ENCODE measurements at places on chromosomes 13 and 19.
A peak's percentile ranks its signal among the peaks of the same experiment; 100 is the strongest.

DNA sequence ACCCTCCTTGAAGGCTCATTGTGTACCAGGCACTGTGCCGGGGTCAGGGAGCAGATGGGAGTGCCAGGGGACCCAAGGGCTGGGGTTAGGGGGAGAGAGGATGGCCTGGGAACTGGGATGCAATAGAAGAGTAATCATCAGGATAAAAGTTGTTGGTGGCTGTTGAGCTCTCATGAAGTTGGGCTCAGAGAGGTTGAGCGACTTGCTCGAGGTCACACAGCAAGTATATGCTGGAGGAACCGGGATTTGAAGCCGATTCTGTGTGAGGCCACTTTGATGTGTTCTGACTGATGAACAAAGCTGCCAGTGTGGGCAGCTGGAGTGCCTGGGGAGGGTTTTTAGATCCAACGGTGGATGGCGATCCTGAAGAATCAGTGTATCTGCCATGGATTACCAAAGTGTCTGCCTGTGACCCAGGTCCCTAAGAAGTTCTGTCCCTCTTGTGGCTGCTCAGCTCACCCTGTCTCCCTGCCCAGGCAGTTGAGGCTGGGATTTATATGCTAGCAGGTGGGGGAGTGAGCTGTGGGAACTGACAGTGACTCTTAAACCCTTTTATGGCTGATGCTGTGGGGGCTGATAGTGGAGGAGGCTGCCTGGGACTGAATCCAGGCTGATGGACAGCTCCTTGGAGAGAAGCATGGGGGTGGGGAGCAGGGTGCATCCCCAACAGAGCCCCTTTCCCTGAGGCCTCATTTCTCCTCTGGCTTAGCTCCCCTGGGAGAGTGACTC is 8.3 kb downstream of the ARHGEF18 start:
- DNase-seq = no peak

DNA sequence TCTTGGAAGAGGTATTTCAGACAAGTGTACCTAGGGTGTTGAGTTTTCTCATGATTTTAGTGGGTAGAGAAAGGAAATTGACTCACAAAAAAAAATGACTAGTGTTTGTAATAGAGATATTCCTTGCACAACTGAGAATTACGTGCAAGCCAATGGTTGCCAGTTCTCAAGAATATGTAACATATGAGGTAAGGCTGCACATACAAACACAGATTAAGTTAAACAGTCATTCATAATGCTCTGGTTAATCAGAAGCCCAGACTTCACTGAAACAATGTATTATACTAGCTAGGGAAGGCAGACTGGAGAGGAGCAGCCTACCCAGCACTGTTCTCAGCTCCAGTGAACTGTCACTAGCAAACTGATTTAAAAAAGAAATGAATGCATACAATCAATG is 418.3 kb downstream of the DIAPH3 start:
- no peak for DNase-seq

GRCh38 chr13:25630329-25630900 is 258.6 kb downstream of the ATP8A2 start:
- DNase-seq = no peak

- DNase-seq = peak; percentile 51
Observed at GRCh38 chr19:12647490-12648071, 19.0 kb downstream of the MAN2B1 start.

DNA sequence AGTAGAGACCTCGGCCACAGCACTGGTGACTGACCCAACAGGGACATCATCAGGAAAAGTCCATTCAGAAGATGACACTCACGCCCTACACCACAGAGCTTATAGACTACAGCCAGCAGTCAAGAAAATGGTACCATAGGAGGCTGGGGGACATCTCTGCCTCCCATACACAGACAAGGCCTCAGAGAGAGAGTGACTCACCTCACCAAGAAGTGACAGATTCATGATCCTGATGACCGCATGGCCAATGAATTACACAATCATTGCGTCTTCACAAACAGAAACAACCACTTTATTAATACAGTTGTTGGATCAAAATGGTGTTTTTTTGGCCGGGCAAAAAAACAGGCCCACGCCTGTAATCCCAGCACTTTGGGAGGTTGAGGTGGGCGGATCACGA is 260.8 kb upstream of the TSHZ3 start:
- no peak for DNase-seq

DNA sequence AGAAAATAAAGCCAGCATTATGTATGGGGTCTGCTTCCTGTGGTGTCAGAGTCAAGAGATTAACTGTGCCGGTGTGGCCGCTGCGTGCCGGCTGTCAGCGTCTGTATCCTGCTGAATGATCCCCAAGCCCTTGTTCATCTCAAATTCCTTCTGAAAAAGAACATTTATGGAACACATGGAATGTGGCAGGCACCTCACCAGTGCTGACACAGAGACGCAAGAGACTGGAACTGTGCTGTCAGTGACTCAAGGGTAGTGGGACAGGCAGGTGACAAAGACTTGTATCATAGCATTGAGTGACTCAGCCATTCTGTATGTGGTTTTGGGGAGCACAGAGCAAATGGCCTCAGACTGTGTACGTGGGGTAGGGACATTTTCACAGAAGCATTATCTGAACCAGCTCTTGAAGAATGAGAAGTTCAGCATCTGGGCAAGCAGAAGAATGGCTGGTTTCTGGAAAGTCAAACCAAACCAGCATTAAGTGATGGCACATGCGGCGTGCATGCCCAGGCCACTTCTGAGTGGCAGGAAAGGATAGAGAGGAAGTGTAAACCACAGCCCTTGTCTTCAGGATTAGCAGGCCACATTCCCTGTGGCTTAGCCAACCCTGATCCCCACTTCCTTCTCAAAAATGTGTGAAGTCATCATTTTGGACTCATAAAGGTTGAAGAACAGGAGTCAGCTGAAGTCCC is 54.0 kb upstream of the IRS2 start:
- DNase-seq = peak; percentile 53

- DNase-seq = no peak
Observed at GRCh38 chr19:39372047-39372802, 18.7 kb downstream of the PAF1 start.

- DNase-seq = no peak
Observed at GRCh38 chr13:39394796-39395678, 208.0 kb downstream of the LHFPL6 start.

- DNase-seq = no peak
Observed at GRCh38 chr13:103859952-103860351, 793.7 kb upstream of the SLC10A2 start.

- DNase-seq = no peak
Observed at GRCh38 chr13:53143757-53144339, 115.2 kb downstream of the OLFM4 start.

DNA sequence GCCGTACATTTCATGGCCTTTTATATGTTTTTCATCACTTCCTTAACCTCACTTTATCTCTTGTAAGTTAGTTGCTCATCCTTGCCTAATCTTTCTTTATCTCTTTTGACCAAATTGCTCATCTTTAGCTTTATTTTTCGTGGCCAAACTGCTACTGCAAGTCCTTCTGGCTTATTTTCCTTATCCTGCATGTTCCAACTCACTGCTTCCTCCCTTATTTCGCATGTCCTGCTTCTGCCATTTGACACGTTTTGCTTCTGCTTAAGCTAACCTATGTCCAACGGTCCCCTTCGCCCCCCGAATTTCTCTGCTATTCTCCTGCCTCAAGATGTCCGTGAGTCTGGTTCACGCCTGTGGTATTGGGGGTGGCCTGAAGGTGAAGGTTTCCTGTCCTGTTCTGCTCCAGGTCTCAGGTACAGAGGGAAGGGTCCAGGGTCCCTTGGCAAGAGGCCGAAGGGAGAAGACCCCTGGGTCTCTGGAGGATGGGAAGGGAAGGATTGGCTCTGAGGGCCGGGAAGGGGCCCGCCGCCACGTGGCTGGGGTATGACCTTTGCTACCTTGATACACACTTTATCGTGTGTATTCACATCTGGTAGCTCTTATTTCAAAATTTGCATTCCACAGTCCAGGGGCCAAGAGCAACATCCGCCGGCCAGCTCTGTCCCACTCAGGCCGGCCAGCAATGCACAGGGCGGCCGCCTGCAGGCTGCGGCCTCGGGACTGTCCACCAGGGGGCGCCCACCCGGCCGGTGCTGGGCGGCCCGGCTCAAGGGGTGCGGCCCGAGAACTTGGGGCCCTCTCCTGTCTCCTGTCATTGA is 2.9 kb upstream of the C19orf85 start:
- peak; percentile 73 for DNase-seq

DNA sequence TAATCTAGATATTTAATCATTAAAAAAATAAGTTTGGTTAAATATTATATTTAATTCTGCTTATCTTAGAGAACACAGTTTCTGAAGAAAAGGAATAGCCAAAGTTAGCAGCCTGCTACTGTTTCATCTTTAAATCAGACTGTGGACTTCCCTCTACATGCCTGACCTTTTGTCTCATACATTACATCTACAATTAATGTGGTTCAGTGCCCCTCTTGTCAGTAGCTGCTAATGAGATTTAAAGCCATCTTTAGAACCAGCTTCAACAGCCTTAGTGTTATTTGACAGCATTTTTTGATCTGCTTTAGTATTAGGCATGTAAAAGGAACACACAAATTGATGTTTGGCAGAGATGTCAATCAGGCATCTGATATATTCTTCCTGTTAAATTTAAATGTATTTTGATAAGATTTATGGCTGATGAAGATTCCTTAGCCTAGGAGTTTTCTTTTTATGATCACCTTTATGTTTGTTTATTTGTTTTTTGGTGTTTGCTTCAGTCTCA is 1925.8 kb upstream of the PRR20A start:
- no peak for DNase-seq

DNA sequence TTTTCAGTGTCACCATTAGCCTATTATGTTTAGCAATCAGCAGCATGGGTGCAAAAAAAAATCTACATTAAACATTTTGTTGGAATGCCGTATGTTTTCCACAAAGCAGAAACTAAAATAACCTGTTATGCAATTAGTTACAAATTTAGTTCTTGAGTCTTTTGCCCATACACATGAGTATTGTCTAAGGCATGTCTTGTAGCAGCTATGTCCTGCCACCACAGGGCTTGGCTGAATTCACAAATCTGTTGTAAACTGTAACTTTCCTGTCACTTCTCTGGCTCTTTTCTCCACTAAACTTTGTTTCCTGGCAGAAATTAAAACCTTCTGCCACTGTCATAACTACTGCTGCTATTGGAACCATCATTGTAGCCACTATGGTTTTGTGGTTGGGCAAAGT is 277.9 kb upstream of the SPRY2 start:
- no peak for DNase-seq

GRCh38 chr19:4358709-4359626 is 15.6 kb downstream of the MPND start:
- no peak for DNase-seq

DNA sequence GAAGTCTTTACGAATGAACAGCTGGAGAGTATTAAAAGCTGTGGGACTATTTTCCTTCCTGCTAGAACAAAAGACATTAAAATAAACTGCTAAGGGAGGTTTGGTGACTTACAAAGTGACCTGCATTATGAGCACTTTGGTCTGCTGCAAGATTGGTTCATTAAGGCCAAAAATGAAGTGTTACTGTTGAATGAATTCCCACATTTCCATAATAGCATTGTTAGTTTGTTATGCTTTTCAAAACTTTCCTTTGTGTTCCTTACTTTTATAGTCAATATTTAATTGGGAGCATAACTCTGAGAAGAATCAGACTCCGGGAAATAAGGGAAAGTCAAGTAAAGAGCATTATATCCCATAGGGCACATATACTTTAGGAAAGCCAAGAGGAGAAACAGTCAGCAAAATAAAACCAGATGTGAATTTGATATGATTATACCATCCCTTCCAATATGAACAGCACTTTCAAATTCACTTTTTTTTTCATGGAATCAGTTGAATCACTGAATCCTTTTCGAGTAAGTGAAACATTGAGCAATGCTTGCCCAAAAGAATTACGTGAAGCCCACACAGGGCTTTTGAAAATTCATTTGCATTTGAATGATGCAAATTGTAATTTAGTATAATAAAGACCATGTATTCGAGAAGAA is 112.6 kb downstream of the KCTD12 start:
- no peak for DNase-seq

- DNase-seq = no peak
Observed at GRCh38 chr19:56988299-56988698, 131.5 kb upstream of the USP29 start.

DNA sequence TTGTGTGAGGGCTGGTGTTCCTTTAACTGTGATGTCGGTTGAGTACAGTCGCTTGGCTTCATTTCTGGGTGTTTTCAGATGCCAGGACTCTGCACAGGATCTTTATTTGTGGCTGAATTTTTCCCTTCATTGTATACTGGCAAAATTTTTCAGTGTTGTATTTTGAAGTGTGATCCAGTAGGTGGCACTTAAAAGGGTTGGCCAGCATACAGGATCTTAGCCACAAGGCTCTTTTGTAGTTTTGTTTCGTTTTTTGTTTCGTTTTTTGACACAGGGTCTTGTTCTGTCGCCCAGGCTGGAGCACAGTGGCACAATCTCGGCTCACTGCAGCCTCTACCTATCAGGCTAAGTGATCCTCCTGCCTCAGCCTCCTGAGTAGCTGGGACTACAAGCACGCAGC is 8.7 kb downstream of the FCAR start:
- no peak for DNase-seq

DNA sequence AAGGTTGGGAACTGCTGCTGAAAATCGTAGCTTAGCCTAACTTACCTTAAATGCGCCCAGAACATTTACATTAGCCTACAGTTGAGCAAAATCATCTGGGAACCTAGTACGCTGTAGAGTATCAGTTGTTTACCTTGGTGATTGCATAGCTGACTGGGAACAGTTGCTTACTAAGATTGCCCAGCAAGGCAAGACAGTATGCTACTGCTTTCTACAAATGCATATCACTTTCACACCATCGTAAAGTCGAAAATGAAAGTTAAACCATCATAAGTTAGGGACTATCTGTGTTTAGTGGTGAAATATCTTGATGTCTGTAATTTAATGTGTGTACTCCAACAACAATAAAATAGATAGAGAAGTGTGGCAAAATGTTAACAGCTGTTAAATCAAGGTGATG is 1670.6 kb upstream of the PCDH20 start:
- no peak for DNase-seq

- DNase-seq = peak; percentile 74
Observed at GRCh38 chr13:51729866-51730553, 74.0 kb downstream of the DHRS12 start.

DNA sequence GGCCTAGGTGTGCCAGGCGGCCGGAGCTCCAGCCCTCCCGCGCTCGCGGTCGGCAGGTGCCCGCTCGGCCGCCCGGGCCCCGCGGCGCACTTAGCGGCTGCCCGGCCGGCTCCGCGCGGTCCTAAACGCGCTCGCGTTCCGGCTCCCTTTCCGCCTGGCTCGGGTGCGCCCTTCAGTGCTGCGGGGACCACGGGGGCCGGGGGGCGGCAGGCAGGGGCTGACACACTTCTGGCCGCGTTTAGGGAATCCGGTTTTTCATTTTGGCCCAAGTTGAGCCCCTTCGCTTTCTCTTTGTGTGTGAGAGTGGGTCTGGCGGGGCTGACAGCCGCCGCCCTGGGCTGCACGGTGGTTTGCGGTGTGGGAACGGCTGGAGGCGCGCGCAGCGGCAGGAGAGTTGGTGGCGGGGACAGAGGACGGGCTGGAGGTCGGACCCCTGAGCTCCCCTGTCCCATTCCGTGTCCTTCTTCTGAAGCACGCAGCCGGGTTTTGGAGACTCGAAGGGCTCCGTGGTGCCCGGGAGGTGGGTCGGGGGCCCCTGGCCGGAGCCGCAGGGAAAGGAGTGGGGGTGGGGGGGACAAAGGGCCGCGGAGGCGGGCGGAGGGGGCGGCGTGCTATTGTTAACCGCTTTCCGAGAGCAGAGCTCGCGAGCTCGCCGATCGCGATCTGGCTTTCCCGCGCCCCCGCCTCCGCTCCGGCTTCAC is 3.1 kb downstream of the FGF9 start:
- DNase-seq = peak; percentile 52

GRCh38 chr13:109968876-109969577 is 182.6 kb upstream of the IRS2 start:
- no peak for DNase-seq

GRCh38 chr19:49817964-49818648 is at the start of gene MED25:
Gene MED25, plus strand, starts transcription at chr19:49818289. Its CDS starts 53 bp downstream, at chr19:49818342.
- DNase-seq = peak; percentile 91

All from activated CD4-positive, alpha-beta memory T cell treated with anti-CD3 and anti-CD28 coated beads for 36 hours (primary cell).